Omental fat pad (tissue), 4 donors: ENCODE measurements at places on chromosomes 1 and 21. TPM values are rescaled to one million over a fixed set of nuclear protein-coding genes. Genes with fewer than 3 reads are reported as not detected.

THEM5 gene
- total RNA-seq, result not detected

VASH2 gene
- 0.31 TPM for total RNA-seq

SASS6 gene
- total RNA-seq, result 4.6 TPM

KCNE2 gene
- total RNA-seq, result not detected

CELA2B gene
- total RNA-seq, result not detected
